Gastroesophageal sphincter (tissue), 4 donors: ENCODE measurements at places on chromosomes 16 and 17. TPM values are rescaled to one million over a fixed set of nuclear protein-coding genes. Genes with fewer than 3 reads are reported as not detected.
A peak's percentile ranks its signal among the peaks of the same experiment; 100 is the strongest.

DNA sequence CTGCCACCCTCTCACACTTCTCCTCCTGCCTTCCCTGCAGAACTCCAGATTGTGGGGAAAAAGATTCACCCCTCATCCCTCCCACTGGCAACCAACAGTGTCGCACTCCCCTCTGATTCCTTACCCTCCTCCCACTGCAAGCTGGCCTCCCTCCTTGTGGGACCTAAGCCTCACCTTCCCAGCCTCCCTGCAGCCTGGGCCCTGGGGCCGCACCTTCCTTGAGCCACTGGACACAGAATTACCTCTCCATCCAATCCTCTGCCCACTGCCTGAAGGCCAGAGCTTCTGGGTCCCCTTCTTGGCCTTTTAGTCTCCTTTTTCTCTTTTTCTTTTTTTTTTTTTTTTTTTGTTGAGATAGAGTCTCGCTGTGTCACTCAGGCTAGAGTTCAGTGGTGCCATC lies 33.9 kb downstream of the NGFR start:
- no peak for ATAC-seq

DNA sequence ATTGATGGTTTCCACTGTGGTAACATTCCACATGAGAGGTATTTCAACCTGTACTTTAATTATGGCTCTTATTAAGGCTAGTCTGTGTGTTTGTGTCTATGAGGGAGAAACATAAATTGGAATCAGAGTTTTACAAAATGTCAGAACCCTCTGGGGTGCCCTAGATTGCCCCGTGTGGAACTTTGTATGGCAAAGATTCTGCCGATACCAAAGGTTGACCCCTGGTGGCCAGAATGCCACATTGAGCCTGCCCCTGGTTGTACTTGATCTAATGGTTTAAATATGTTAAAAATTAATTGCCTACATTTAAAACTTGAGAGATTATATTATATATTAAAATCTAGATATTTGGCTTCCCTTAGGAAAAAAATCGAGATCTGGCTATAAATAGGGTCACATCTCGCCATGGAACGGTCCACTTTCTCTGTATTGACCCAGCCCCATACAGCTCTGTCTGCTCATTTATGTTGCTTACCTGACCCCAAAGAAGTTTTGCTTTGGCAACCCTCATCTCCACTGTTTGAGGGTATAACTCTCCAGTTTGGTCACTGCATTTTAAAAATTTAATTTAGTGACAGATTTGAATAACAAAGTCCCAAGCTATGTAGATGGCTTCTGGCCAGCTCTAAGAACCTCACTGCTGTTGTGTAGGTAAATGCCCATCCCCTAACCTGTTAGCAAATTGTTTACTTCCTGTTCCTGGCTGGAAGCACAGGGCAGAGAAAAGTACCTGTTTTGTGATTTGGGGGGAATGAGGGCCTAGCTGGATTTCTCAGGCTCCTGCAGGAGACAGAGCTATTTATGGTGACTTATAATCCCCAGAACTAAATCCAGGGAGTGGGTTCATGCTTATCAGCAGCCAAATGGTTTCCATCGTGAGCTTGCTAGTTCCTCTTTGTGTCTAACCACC lies 95.0 kb downstream of the PLCG2 start:
- no peak for ATAC-seq

The ITGAD gene
- not detected for total RNA-seq

- peak; percentile 61 for ATAC-seq
These were observed 107.9 kb downstream of the AIPL1 start for GRCh38 chr17:6327007-6327406.

The HSD11B2 gene
- total RNA-seq = 0.27 TPM

The CDH15 gene
- 0.27 TPM for total RNA-seq

The PIK3R5 gene
- 13.0 TPM for total RNA-seq

- ATAC-seq = no peak
These were observed 132.9 kb upstream of the ANKFN1 start for GRCh38 chr17:56020369-56020768.
